ENCODE measurements at places on chromosomes 6 and 20.

GRCh38 chr20:5402903-5403531, 86.3 kb upstream of the PROKR2 start:
- no peak for DNase-seq

- no peak for DNase-seq
Observed at GRCh38 chr6:44415449-44415848, 27.9 kb downstream of the CDC5L start.

DNA sequence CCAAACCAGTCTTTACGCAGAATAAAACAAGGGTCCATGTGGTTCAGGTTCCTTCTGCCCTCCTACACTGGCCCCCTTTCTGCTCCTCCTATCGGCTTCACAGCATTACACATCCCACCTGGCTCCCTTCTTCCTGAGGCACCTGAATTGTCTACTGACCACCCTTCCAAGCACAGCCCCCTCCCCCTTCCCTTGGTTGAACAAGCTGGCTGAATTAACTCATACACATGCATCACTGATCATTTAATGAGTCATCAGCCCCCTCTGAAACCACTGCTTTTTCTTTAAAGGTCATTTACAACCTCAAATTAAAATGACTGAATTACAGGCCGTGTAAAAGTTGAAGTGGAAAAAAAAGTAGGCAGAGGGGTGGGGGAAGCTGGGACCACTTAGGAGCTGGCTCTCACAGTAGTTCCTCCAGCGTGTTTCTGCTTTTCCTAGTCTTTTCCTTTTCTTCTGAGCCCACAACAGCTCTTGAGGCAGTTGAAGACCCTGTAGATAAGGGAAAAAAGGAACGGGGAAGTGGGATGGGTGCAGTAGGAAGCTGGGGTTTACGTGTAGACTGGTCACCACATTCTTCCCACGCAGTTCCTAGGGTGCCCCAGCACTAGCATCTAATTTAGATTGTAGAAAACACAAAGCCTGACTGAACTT, 67.6 kb downstream of the FYN start:
- DNase-seq: no peak

- DNase-seq: no peak
Observed at GRCh38 chr6:86780923-86781322, 156.4 kb upstream of the HTR1E start.

GRCh38 chr6:154289818-154290508, 66.6 kb downstream of the IPCEF1 start:
- no peak for DNase-seq

DNA sequence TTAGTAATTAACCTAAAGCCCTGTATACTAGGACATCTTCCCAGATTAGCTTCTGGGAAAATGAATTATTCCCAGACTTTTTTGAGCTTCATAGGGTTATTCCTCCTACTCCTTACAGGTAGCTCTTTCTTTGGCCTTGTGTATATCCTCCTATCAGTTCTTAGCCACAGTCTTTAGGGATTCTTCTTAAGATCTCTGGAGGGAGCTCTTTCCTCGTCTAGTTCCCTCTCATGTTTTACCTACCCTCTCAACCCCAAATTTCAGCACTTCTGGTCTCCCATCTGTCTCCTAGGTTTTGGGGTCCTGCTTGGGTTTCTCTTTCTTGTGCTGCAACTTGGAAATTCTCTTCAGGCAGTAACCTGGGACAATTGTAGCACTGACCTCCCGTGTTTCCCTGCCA, 46.4 kb upstream of the SLC35B3 start:
- no peak for DNase-seq

GRCh38 chr6:66264376-66264775, 557.4 kb upstream of the EYS start:
- no peak for DNase-seq

- peak; percentile 67 for DNase-seq
Observed at GRCh38 chr6:30325150-30325872, 1.4 kb upstream of the TRIM39 start.

DNA sequence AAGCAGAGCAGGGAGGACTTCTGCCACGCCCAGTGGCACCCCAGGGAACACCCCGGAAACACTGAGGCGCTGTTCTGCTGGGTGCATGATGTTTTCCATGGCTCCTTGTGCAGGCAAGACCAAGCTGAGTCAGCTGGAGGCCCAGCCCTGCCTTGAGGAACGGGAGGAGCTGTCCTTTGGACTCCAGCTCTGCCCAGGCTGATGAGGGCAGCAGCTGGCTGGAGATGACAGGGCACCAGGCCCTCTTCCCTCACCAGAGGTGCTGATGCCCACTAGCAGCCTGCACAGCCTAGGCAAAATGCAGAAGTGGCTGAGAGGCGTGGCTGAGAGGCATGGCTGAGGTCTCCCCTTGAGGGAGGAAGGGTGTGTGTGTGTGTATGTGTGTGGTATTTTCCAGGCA, 2.4 kb downstream of the C6orf132 start:
- DNase-seq: no peak

DNA sequence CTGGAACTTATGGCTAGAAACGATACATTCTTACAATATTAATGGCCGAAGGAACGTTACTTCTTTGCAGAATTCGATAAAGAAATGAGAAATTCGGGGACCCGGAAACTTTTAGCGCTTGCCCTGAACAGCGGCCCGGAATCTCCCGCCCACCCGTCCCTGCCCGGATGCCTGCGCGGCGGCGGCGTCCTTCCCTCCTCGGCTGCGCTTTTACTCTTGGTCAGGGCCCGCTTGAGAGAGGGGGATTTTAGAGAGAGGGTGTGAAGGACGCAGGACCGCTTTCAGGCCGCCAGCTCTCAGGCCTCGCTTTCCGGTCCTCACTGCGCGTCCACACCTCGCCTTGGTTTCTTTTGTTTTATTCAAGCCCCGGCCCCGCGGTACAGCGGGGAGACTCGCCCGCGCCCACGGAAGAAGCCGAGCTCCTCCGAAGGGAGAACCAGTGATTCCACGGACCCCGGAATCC, 243.7 kb downstream of the ARID1B start:
- DNase-seq: no peak

- DNase-seq: no peak
Observed at GRCh38 chr20:37327748-37328147, 18.2 kb upstream of the SRC start.

- DNase-seq: no peak
Observed at GRCh38 chr20:35662551-35662950, 2.1 kb downstream of the CPNE1 start.

DNA sequence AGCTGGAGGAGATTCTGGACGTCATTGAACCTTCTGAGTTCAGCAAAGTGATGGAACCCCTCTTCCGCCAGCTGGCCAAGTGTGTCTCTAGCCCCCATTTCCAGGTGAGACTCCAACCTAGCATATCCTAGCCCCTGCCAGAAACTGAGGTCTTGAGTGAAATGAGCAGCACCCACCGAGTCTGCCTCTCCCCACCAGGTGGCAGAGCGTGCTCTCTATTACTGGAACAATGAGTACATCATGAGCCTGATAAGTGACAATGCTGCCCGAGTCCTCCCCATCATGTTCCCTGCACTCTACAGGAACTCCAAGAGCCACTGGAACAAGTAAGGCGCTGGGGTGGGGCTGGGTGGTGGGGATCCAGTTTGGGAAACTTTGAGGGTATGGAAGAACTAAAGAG, 4.6 kb downstream of the MEA1 start:
- peak; percentile 19 for DNase-seq

DNA sequence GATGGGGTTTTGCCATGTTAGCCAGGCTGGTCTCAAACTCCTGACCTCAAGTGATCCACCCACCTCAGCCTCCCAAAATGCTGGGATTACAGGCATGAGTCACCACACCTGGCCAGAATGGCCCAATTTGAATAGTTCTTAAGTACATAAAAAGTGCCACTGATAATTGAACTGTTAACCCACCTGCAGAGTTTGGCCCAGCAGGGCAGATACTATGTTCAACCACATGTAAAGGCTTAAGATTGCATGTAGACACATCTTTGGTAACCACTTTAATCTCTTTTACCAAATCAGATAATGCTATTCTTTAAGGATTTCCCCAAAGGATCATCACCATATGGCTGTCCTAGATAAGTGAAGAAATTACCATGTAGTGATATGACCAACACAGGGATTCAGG, 21.3 kb upstream of the SGK1 start:
- DNase-seq: no peak

DNA sequence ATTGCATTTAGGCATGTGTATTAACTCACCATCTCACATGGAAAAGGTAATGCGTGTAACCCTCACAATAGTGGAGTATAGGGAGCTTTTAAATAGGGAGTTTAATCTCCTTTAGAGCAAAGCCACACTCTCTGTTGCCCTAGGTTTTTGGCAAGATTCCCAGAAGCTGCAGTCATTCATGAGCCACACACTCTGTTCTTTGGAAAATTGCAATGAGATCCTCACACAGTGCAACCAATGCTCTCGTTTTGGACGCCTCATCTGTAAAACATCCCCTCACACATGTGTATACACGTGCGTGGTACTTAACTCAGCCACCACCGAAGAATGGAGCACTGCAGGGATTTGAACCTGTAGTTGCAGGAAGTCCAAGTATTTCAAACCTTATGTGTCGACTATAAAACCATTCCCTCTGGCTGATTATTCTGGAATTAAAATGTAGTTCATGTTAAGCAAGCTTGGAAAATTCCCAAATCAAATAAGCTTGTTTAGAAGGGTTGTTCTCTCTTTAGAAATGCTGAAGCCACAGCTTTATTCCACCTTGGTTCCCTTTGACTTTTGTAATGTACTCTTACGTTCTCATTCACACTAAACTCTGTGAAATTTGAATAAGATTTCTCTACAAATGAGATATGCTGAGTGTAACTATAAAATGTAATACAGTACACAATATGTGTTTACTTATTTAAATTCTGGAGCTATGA, 489.8 kb upstream of the MANEA start:
- no peak for DNase-seq

GRCh38 chr6:131782764-131783163, 25.1 kb upstream of the ENPP1 start:
- DNase-seq: no peak

DNA sequence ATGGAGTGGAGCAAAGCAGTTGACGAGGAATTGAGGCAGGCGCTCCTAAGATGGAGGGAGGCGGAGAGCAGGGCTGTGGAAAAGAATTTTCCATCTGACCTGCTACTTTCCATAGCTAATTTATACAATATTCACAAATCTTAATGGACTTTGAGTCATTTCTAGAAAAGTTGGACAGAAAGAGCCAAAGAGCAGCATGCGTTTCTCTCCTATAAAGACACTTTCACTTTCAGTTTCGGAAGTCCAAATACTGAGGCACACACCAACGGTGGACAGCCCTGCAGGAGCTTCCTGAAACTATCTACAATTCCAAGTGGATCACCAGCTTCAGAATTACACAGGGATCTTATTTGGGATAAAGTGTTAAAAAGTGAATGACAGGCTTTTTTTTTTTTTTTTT, 43.5 kb downstream of the PANK2 start:
- no peak for DNase-seq

DNA sequence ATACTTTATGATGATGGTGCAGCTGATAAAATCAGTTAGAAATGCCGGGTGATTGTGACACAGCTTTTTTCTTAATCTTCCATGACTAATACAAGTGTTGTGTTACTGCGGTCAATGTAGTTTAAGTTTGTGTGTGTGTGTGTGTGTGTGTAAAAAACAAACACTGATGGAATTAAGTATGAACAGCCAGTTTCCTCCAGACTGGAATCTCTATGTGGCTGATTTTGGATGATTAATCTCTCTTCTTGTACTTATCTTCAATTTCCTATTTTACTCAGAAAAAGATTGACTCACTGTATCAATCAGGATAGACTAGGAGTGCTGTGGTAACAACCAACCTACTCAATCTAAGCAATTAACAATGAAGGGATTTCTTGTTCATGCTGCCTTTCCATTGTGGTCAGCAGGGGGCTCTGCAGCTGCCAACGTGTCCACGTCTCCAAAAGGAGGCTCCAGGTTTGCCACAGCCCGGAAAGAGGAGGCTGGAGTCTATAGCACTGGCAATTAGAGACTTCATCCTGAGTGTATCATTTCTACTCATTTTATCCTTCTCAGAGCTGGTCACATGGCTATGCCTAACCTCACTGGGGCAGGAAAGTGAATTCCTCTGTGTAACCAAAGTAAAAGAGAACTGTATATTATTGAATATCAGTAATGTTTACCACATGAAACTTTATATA, 107.7 kb downstream of the CD109 start:
- DNase-seq: no peak

GRCh38 chr20:20611167-20611566, 101.3 kb downstream of the RALGAPA2 start:
- DNase-seq: no peak

DNA sequence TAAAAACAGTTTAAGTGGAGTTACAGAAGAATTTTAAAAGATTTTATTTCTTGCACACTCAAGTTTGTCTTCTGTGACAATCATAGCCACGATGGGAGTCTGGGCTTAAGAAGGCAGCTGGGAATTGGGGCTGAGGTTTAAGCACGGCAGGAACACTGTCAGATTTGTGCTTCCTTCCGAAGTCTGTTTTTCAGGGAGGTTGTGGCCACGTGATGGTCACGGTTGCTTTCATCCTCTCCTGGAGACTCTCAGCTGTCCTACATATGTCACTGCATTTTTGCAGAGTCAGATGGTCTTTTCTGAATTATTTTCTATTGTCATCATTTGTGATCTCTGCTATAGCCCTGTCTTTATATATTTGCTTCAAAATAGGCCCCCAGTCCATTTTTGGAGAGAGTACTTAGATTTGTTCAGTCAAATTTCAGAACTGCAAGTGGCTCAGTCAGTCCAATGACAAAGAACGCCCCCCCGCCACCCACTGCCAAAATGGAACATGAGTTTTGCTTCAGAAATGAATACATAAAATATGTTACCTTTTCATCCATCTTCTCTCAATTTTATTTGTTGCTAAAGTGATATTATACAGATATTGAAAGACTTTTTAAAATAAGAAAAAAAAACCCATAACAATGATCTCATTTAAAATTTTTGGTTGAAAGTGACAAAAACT, 111.8 kb upstream of the ZFP64 start:
- DNase-seq: no peak

DNA sequence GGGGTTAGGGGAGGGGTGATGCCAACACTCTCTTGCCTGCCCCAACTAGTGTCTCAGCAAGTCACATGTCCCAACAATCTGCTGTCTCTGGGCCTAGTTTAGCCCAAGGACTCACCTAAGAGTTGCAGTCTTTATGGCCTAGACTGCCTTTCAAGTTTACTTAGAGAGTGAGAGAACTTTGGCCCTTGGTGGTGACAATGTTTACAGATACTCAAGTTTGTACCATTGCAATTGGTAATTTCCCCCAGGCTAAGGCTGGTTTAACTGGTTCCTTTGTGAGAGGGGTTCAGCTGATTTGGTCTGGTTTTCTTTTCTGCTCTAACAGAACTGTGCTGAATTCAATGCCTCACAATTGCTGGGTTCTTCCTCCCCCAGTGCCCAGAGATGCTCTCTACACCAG, 1279.9 kb upstream of the EYS start:
- no peak for DNase-seq

All from activated CD4-positive, alpha-beta T cell treated with anti-CD3 and anti-CD28 coated beads for 1 hour (primary cell).